ENCODE measurements at places on chromosomes 7 and 10.

GRCh38 chr10:16381083-16381482 is 55.7 kb upstream of the PTER start:
- no peak for DNase-seq

DNA sequence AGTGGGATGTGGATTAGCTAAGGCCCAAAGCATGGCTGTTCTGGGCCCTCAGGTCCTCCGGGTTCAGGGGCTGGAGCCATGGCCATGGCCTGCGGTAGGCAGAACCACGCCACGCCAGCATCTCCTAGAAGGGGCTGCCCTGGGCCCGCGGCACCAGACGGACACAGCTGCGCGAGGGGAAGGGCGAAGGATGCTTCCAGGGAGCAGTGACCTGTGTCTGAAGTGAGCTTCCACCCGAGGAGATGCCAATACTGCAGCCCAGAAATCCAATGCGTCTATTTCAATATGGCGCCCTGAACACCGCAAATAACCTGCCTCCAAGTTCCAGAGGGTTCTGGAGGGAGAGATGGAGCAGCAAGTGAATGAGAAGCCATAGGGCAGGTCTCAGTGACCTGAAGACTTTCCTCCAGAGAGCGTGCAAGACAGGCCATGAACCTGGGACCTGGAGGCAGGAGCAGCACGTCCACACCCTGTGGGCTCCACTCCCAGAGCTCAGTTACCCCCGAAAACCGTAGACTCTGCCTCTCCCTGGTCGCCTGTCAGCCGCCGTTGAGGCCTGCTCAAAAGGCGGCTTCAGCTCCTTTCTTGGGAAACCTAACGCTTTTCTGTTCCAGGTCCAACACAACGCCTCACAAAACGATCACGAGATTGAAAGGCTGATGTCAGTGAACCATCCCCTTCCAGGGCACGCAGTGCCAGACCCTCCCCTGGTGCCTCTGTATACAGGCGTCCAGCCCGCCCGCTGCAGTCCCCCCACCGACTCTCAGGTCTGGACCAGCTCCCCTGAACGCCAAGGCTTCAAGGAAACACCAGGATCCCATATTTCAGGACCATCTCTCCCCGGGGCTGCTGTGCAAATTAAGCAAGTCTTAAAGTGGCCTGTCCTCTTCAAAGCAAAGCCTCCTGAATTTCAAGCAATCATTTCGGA is 37.4 kb downstream of the AMZ1 start:
- no peak for DNase-seq

- no peak for DNase-seq
These were observed 106.5 kb upstream of the NANOS1 start for GRCh38 chr10:118922972-118923371.

- no peak for DNase-seq
These were observed 113.2 kb upstream of the SEM1 start for GRCh38 chr7:96822824-96823223.

DNA sequence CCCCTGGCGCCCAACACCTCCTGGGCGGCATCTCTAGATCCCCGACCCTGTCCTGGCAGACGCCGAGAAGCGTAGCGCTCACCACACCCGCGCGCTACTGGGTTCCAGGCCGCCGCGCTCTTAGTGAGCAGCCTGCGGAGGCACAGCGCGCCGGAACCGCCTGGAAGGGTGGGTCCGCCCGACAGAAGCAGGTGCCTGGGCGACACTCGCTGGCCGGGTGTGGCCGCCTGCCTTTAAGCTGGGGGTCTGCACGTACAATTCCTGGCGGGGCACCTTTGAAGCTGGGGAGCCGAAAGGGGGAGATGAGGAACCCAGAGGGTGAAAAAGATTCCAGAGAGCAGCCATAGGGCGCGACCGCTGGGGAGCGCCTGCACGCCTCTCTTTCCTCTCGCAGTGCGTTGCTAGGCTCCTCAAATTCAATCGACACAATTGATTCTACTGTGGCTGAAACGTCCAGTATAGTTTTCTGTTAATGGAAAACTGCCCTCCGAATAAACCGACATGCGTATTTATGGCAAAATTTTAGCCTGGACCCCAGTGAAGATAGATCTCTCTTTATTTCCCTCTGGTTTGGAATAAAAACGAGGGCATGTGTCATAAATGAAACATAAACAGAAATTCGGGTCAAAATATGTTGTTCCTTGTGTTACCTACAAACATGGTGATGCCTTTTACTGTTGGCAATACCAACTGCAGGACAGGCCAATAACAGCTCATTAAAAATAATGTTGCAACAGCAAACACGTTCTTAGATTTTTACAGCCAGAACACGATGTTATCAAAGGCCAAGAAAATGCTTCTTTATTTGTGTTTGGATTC is 4.6 kb downstream of the HMX3 start:
- DNase-seq = no peak

GRCh38 chr7:24827027-24827426 is 69.8 kb upstream of the GSDME start:
- DNase-seq = no peak

- no peak for DNase-seq
These were observed 149.4 kb downstream of the ZNF438 start for GRCh38 chr10:30882281-30882680.

DNA sequence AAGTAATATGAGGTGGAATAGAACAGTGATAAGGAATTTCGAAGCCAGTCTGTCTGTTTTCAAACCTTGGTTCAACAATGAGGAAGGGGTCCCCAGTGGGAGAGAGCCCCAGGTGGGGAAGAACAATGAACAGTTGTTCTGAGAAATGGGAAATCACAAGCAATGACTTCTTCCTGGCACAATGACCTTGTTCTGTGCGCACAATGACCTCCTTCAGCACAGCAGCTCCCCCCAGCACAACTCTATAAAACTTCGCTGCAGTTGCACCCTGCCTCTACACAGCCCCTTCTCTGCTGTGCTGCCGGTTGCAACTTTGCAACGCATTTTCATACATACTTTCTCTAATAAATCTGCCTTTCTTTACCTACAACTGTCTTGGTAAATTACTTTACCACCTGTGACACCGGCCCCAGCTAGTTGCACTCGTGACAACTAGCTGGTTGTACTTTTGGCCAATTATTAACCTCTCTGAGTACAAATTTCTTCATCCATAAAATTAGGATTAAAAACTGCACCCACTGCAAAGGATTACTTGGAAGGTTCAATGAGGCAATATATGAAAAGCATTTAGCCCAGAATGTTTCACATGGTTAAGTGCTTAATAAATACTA is 40.5 kb downstream of the ASB4 start:
- no peak for DNase-seq

- no peak for DNase-seq
These were observed 9.5 kb downstream of the C10orf53 start for GRCh38 chr10:49688920-49689319.

DNA sequence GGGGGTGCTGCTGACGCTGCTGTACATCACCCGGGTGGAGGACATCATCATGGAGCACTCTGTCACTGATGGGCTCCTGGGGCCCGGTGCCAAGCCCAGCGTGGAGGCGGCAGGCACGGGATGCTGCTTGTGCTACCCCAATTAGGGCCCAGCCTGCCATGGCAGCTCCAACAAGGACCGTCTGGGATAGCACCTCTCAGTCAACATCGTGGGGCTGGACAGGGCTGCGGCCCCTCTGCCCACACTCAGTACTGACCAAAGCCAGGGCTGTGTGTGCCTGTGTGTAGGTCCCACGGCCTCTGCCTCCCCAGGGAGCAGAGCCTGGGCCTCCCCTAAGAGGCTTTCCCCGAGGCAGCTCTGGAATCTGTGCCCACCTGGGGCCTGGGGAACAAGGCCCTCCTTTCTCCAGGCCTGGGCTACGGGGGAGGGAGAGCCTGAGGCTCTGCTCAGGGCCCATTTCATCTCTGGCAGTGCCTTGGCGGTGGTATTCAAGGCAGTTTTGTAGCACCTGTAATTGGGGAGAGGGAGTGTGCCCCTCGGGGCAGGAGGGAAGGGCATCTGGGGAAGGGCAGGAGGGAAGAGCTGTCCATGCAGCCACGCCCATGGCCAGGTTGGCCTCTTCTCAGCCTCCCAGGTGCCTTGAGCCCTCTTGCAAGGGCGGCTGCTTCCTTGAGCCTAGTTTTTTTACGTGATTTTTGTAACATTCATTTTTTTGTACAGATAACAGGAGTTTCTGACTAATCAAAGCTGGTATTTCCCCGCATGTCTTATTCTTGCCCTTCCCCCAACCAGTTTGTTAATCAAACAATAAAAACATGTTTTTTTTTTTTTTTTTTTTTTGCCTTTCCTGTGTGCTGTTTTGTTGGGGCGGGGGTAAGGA is 55.8 kb downstream of the TSPAN15 start:
- no peak for DNase-seq

- no peak for DNase-seq
These were observed 49.9 kb downstream of the PWWP2B start for GRCh38 chr10:132446661-132447445.

DNA sequence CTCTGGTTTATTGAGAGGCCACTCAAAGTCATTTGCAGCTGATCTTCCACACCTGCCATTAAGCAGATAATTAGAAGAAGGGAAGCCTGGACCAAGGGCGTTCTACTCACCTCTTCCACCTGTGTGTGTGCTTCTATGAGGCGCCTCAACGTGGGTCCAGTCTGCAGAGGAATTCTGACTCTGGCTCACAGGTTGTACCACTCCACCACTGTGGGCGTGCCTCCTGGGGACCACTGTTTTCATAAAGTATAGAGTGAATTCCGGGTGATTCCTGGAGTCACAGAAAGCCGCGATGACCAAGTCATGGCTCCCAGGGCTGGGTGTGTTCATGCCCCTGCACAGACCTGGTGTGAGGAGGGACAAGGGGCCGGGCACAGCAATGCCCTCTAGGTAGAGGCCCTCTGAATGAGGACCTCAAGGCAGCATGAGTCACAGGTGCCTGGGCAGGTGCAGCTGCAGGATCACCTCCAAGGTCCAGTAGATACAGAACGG is 408.3 kb upstream of the MGMT start:
- no peak for DNase-seq

- DNase-seq = no peak
These were observed 14.3 kb downstream of the NOD1 start for GRCh38 chr7:30464231-30464671.

- no peak for DNase-seq
These were observed 85.4 kb downstream of the SIRT1 start for GRCh38 chr10:67969875-67970274.

Measured in smooth muscle cell of the brain vasculature (primary cell).